Vagina (tissue), 2 donors: ENCODE measurements at places on chromosomes 16 and 17.

DNA sequence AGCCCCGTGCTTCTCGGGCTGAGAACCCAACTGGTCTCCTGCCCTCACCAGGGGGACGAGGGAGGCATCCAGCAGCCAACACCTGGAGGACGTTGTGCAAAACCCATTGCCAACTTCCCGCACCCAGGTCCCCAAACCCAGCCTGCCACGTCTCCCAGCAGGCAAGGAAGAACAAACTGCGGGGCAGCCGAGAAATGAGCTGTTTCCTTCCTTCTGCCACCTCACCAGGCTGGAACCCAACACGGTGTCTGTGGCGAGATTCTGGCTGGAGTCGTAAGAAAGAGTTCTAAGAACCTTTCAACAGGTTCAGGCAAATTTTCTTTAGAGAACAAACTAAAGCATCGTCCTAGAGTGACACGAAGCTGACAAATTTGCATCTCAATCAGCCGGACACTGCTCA is 3.6 kb downstream of the SLC43A2 start:
- DNase-seq = no peak

DNA sequence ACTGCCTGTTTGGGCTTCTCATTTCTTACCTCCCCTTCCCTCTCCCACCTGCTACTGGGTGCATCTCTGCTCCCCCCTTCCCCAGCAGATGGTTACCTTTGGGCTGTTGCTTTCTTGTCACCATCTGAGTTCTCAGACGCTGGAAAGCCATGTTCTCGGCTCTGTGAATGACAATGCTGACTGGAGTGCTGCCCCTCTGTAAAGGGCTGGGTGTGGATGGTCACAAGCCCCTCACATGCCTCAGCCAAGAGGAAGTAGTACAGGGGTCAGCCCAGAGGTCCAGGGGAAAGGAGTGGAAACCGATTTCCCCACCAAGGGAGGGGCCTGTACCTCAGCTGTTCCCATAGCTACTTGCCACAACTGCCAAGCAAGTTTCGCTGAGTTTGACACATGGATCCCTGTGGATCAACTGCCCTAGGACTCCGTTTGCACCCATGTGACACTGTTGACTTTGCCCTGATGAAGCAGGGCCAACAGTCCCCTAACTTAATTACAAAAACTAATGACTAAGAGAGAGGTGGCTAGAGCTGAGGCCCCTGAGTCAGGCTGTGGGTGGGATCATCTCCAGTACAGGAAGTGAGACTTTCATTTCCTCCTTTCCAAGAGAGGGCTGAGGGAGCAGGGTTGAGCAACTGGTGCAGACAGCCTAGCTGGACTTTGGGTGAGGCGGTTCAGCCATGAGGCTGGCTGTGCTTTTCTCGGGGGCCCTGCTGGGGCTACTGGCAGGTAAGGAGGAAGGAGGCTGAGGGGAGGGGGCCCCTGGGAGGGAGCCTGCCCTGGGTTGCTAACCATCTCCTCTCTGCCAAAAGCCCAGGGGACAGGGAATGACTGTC is at the start of gene CD68:
Gene CD68 (plus strand): TSS at position 638 of the 833 bp plus-strand sequence. CDS start 40 bp downstream, at position 678.
- no peak for DNase-seq

- DNase-seq = no peak
These were observed 1131.0 kb upstream of the GOT2 start for GRCh38 chr16:59864981-59865666.

DNA sequence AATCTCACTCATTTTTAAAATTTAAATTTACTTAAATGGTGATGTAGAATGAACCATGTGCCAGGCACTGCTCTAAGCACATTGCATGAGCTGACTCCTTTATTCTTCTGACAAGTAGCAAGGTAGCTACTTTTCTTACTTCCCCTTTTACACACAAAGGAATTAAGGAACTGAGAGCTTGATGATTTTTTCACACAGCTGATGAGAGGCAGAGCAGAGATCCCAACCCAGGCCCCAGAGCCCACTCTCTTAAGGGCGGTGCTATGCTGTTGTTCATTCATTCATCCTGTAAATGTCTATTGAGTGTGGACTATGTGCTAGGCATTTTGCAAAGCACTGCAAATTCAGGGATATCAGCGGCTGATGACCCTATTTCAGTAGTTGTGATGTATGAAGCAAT is 17.9 kb downstream of the SEC14L5 start:
- no peak for DNase-seq

- DNase-seq = no peak
These were observed 8.2 kb downstream of the SLC6A2 start for GRCh38 chr16:55663765-55664677.

GRCh38 chr17:40473573-40474365 is 27.7 kb downstream of the TNS4 start:
- DNase-seq = no peak

GRCh38 chr16:49593424-49594040 is 219.9 kb downstream of the C16orf78 start:
- peak; percentile 81 for DNase-seq

DNA sequence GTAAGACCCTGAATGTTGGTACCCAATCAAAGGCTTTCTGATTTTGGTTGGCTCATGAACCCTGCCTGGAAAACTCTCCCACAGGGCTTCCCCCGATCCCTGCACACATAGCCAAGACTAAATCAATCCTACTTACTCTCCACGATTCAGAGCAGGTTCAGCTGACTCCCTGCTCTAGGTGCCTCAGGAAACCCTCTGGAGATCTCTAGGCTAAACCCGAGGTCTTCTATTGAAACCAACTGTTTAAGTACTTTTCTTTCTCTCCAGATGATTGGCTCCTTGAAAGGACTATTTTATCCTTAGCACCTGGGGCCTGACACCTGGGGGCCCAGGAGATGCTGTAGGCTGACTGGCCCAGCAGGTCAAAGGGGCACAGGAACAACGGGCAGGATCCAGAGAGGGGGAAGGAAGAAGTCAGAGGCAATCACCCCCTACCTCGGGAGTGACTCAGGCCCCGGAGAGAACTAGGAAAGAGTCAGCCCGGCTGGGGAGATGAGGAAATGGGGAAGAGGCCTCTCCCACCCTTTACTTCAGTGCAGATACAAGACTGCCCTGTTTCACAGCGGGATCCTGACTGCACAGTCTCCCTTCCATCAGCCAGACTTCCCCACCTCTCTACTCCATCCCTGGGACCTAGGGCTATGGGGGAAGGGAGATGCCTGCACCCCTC is 2.0 kb downstream of the TBC1D10B start:
- DNase-seq = no peak

DNA sequence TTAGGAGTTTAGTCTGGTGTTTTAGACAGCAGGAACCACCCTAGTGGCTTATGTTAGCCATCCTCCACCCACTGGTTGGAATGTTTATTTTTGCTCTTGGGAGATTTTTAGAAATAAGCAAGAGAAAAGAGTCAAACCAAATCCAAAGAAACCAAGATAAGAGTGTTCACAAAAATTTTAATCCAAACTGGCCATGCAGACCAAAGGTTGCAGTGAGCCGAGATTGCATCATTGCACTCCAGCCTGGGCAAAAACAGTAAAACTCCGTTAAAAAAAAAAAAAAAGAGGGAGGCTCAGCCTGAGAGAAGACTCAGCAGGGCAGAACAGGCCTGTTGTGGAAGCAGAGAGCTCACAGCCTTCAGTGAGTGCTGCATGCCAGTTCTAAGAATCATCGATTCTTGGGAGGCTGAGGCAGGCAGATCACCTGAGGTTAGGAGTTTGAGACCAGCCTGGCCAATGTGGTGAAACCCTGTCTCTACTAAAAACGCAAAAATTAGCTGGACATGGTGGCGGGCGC is 12.2 kb upstream of the C16orf54 start:
- DNase-seq = no peak
